ENCODE measurements at places on chromosomes 4 and X.
A peak's percentile ranks its signal among the peaks of the same experiment; 100 is the strongest.

DNA sequence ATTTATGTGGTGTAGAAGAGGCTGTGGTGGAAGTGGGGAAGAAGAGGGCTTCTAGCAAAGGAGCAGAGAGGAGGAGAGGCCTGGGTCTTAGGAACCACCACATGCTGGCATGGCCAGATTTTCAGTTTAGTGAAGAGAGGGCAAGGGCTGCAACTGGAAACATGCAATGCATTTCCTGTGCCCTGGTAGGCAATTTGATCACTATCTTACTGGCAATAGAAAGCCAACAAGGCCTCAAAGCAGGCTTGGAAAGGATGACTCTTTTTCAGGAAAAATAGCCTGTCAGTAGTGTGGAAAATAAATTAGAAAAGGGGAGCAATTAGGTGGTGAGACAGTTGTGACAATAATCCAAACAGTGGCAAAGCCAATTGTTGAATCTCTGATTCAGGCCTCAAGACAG is 501.9 kb upstream of the ZFP42 start:
- DNase-seq = no peak

DNA sequence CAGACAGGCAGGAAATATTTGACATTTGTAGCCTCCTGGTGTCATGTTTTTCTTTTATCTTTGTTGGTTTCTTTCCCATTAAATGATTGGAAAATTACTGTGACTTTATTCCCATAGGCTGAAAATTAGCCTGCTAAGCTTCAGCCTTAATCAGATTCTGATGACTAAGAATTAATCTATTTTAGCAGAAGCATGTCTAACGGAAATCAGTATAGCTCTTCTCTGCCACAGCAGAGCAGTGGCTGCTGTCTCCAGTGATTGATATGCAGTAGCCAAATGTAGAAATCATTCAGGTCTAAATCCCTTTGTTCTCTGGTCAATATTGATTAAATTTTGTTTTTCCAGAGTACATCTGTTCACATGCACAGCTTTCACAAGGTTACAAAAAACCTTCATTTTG is 199.3 kb downstream of the GC start:
- DNase-seq = no peak

DNA sequence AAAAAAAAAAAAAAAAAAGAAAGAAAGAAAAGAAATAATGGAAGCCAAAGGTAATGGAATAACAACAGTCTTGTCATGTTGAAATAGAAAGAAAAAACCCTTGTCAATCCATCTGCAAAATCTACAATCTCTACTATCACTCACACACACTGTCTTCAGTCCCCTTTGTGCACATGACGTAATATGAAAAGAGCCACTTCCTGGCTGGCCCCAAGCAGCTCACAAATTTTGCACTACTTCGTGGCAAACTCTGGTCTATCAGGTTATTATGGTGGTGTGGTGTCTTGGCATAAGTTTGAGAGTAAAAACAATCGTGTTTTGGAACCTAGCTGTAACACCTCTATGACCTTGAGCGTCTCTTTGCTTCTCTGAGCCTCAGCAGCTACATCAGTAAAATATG is 8.3 kb upstream of the AFAP1 start:
- no peak for DNase-seq

GRCh38 chr4:13728761-13729160 is 101.2 kb upstream of the BOD1L1 start:
- no peak for DNase-seq

DNA sequence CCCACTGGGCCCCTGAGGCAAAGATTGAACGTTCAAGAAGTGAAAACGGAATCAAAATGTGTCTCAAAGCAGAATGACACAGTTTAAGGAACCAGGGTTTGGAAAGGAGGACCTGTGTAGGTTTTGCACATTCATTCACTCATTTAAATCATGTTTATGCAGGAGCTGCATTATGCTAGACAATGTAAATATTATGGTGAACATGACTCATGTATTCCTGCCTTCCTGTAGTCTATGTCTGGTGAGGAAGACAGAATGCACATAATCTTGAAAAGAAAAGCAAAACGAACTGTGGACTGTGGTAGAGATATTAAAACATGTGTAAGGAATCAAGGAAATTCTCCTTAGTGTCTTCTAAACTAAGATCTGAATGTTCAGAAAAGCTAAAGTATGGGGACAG is 311.8 kb upstream of the SMIM31 start:
- DNase-seq = no peak

DNA sequence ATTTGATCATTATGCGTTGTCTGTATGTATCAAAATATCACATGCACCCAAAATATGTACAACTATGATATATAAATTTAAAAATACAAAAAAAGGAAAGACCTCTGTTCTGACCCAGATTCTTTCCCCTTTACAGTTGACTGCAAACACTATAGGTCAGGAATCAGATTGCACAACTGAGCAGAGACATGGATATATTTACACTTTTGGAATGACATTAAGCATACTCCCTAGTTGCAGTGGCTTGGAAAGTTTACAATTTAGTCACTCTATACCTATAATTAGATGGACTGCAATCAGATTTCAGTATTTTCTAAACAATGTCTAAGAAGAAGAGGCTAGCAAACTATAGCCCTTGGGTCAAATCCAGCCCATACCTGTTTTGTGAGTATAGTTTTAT is 98.5 kb upstream of the INPP4B start:
- DNase-seq = no peak

DNA sequence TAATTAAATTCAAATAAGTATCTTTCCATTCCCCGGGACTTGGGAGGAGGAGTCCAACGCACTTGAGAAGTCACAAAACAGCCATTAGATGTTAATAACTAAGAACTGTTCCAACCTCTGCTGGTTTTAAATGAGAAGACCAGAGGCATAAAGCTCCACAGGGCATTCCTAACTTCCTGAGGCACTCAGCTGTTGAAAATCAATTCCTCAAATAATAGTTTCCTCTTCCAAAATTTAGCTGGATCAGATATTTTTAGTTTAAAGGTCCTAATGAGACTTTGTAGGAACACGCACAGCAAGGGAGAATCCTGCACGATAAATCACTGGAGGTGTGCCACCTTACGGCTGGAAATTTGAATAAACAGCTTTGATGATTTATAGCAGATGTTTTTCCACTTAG is 504.3 kb upstream of the ZFP42 start:
- DNase-seq = no peak

GRCh38 chr4:91058345-91058744 is 931.2 kb downstream of the CCSER1 start:
- no peak for DNase-seq

DNA sequence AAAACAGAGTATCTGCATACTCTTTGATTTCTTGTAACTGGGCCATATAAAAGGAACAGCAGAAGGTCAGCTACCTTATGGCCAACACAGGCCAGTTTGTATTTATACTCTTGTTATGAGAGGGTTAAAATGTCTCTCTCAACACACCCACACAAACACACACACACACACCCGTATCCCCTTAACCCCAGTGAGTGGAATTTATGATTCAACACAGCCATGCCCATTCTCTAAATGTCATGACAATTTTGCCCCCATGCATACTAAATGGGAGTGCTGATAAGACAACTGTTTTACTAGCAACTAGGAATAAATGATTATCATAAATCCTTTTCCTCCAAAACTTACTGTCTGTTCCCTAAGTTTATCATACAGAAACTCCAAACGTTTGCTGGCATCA is 22.1 kb upstream of the SCD5 start:
- DNase-seq = no peak

DNA sequence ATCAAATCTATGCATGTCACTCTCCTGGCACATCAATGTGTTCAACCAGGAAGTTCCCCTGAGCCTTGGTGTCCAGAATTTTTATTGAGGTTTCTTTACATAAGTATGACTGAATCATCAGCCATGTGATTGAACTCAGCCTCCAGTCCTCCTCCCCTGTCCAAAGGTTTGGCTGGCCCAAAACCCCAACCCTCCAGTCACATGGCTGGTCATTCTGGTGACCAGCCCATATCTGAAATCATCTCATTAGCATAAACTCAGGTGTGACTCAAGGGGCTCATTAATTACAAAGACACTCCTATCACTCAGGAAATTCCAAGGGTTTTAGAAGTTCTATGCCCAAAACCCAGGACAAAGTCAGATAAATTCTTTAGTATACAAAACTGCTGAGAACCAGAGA is 20.6 kb upstream of the SUPT20HL2 start:
- no peak for DNase-seq

DNA sequence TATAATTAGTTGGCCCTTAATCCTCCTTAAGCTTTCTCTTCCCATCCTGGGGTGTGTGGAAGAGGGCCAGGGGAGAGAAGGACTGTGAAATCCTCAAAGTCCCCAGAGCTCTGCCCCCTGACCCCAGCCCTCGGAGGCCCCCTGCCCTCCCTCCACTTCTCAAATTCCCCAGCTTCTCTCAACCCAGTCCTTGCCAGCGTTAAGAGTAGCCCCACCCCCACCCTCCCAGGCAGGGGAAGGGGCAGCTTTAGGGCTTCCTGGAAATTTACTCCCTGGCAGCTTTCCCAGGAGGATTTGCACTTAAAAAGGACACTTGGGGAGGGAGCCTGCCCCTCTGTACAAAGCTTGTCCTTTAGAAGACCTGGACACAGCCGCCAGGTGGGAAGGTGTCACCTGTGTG is 11.8 kb upstream of the CD40LG start:
- no peak for DNase-seq

GRCh38 chr4:110742143-110742542 is 119.3 kb upstream of the PITX2 start:
- no peak for DNase-seq

DNA sequence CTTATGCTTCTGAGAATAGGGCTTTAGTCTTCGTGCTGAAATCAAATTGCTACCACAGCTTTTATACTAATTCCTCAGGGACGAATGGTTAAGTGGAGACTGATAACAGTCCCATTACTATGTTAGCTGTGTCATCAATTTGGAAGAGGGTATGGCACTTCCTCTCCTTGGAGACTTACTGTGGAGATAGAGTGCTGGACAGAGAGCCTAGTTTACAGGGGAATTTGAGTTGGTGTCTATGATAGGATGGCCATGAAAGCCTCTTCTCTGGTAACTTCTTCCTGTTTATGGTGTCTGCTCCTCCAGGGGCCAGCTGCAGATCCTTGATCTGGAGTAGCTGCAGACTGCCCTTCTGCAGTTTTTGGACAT is 167.7 kb downstream of the ZNF518B start:
- no peak for DNase-seq

DNA sequence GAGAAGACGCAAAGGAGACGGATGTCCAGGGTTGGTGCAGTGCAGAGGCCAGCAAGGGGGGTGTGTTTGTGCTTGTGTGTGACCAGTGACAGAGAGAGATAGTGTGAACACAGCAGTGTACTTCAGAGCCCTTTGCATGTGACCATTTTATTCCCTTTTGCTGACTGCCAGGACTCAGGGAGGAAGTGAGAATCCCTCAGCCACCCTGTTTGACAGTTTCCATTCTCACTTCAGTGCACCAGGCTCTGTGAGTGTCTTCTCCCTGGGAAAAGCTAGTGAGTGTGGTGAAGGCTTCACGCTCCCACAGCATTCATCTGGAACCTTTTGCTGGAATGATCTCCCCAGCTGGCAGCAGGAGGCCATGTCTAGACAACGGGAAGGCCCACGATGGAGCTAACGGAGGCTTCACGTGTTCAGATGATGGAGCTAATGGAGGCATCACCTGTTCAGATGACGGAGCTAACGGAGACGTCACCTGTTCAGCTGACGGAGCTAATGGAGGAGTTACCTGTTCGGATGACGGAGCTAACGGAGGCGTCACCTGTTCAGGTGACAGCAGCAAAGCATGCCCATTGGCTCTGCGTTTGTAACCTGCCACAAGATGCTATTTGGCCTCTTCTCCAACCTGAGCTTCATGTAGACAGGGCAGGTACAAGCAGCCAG is 195.4 kb downstream of the AFAP1 start:
- no peak for DNase-seq

DNA sequence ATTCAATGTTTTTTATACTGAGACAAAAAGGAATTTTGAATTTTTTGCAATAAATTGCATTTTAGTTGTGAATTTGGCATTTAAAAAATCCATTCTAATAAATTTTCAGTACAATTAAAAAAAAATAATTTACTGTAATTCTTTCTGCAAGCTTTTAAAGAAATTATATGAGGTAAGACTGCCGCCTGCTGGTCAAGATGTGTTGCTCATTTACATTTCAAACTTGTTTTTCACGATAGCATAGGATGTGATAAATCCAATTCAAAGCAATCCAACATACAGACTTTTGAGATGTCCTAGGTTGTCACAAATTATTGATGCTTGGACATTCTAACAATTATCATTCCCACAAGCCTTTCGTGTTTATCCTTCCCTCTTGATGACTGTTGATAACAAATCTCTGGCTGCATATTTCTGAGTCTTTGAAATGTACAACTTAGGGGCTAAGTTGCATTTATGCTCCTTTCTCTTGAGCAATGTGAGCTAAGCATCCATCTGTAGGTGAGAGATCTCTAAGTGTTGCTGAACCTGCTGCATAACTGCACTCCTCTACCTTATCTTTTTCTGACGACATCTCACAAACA is 21.7 kb upstream of the MFAP3L start:
- DNase-seq = peak; percentile 32

DNA sequence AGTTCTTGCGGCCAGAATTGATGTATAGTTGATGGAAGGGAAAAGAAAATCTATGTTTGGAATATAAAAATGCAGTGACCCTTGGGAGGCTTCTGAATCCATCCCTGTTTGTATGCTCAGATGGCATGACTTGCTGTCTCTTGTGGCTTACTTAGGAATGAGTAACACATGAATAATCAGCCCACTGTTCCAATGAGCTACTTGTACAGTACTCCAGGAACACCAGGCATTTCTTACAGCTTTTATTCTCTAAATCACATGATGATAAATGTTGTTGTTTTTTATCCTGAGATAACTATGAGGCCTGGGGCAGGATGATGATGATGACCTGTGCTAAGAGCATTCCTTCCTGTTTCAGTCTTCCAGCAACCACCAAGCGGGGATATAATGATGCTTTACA is 18.9 kb downstream of the TMPRSS11E start:
- no peak for DNase-seq

GRCh38 chr4:87938746-87939145 is 36.8 kb upstream of the SPP1 start:
- DNase-seq = no peak

DNA sequence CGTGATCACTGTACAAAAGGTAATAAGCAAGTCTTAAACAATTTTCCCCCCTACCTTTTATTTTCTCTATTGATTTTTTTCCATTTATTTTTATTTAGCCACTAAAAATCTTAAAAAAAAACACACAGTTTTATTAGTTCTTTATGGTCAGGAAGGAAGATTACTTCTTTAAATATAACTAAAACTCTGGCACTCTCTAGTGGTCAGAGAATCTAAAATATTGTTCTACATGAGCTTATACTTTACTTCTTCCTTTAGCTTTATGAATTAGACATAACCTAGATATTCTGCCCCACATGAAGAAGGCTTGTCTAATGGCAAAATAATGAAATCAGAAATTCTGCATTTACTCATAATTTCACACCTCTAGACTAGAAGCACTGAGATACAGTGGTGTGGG is 135.2 kb downstream of the PDE5A start:
- no peak for DNase-seq

DNA sequence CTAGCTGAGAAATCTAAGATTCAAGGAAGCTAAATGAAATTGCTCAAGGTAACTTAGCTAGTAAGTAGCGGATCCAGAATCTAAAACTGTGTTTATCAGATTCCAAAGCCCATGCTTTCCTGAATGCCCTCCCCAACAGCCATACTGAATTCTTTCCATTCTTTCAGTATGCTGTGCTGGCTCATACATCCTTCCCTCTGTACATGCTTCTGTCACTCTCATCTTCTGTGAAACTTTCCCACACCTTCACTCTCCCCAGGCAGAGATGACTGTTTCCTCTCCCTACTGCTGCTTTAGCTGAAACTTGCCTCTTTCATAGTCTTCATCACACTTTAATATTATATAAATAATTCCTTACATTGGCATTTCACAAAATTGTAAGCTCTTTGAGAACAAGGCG is 39.3 kb upstream of the SMARCAD1 start:
- no peak for DNase-seq
